Stimulated activated CD4-positive, alpha-beta T cell treated with anti-CD3 and anti-CD28 coated beads, Interleukin-4, amount 100 ng/mL, for 4 hours (primary cell): ENCODE measurements at places on chromosomes 13 and 19.

DNA sequence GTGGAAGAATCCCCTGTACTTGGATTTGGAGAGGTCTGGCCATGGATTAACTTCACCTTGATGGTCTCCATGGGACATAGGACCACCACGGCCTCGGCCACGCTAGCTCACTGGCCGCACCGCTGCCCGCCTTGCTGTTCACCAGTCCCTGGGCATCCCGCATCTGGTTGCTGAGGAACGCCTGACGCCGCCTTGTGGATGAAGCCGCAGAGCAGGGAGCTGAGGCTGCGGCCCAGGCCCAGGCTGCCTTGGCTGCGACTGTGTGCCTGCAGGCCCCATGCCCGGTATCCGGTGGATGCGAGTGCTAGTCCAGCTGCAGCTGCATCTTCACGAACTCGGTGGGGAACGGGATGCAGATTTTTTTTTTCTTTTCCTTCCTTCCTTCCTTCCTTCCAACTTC lies 1407.1 kb downstream of the UQCRFS1 start:
- no peak for DNase-seq

DNA sequence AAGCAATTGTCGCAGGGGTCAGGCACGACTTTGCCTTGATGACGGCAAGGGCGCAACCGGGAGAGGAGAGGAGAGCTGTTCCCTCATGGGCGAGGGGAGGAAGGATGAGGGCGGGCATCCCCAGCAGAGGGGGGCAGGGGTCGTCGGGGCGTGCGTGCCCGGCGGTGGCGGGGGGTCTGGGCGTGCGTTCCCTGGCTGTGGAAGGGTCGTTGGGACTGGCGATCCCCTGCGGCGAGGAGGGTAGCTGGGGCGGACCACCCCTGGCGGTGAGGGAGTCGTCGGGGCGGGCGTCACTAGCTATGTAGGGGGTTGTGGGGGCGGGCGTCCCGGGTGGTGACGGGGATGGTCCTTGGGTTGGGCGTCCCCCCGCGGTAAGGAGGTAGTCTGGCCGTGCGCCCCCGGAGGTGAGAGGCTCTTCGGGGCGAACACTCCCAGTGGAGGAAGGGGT lies 1.7 kb downstream of the COMP start:
- DNase-seq, result no peak

GRCh38 chr13:24212674-24213073 lies 52.2 kb downstream of the SPATA13 start:
- no peak for DNase-seq

DNA sequence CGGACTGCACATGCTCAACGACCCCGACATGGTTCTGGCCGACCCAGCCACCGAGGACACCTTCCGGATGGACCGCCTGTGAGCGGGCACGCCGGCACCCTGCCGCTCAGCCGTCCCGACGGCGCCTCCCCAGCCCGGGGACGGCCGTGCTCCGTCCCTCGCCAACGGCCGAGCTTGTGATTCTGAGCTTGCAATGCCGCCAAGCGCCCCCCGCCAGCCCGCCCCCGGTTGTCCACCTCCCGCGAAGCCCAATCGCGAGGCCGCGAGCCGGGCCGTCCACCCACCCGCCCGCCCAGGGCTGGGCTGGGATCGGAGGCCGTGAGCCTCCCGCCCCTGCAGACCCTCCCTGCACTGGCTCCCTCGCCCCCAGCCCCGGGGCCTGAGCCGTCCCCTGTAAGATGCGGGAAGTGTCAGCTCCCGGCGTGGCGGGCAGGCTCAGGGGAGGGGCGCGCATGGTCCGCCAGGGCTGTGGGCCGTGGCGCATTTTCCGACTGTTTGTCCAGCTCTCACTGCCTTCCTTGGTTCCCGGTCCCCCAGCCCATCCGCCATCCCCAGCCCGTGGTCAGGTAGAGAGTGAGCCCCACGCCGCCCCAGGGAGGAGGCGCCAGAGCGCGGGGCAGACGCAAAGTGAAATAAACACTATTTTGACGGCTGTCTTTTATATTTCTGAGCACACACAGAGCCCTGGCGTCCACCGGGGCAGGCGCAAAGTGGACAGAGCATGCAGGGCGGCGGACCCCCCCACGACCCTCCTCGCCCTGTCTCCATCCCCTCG lies 13.6 kb downstream of the COMP start:
- DNase-seq, result no peak

DNA sequence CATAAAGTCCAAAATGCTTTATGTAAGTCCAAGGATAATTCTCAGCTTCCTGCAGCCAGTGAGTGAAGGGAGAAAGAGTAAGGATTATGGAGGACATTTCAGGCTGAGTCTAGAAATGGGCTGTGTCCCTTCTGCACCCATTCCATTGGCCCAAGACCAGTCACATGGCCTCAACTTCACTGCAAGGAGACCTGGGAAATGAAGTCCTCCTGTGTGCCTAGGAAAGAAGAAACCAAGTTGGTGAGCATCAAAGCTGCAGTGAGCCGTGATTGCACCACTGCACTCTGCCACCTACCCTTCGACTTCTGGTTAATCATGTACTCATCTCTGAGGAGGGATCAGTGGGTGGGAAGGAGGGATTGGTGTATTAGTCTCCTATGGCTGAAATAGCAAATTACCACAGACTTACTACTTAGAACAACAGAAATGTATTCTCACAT lies 3.6 kb upstream of the CD37 start:
- peak; percentile 35 for DNase-seq
